Esophagus muscularis mucosa (tissue), 4 donors: ENCODE measurements at places on chromosomes 7 and 10. TPM values are rescaled to one million over a fixed set of nuclear protein-coding genes. Genes with fewer than 3 reads are reported as not detected.

The AKR1C8 gene
- total RNA-seq = not detected

The SPDYE5 gene
- not detected for total RNA-seq

The ARL5B gene
- total RNA-seq = 7.5 TPM

The SPAM1 gene
- not detected for total RNA-seq

The AKR1C4 gene
- not detected for total RNA-seq

The C10orf105 gene
- total RNA-seq = 0.11 TPM

The RBM17 gene
- 59.8 TPM for total RNA-seq

The ANKRD61 gene
- not detected for total RNA-seq

The CACNB2 gene
- 73.5 TPM for total RNA-seq

The TMEM130 gene
- total RNA-seq = 0.91 TPM

The CDC14C gene
- not detected for total RNA-seq
